ENCODE measurements at places on chromosomes 12 and 14. TPM values are rescaled to one million over a fixed set of nuclear protein-coding genes. Genes with fewer than 3 reads are reported as not detected.
A peak's percentile ranks its signal among the peaks of the same experiment; 100 is the strongest.

GRCh38 chr12:122807651-122808050 lies 27.6 kb upstream of the HIP1R start:
- DNase-seq = no peak

GRCh38 chr12:4975574-4975973 lies 65.9 kb downstream of the KCNA1 start:
- no peak for DNase-seq

DNA sequence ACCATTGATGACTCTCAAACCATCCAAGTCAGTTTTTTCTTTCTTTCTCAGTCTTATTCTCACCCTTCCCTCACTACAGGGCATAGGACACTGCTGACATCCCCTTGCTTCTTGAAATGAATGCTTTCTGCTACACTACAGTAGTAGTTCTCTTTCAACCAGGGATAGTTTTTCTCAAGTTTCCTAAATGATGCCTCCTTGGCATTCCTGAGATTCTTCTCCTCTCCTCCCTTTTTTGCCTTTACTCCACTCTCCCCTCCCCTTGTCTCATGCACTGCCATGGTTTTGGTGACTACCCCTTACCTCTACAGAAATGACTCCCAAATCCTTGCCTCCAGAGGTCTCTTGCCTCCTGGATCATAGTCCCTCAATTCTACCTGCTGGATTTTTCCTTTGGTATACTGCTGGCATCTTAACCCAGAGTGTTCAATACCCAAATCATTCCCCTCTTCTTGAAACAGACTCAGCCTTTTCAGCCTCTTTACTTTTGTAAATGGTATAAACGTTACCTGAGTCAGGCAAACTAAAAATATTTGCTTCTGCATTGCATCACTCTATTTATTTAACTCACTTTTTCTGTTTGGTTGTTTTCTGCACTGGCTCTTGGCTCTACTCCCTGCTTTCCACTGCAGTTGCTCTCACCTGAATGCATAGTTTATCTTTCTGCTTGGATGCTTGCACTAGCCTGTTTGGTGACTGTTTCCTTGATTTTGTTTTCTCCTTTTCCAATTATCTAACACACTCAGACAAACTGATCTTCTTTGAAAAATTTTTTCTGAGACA lies 211.6 kb upstream of the IGF1 start:
- no peak for DNase-seq

- DNase-seq = peak; percentile 38
Measured at GRCh38 chr12:105330931-105331804, 677 bp downstream of the C12orf75 start.

DNA sequence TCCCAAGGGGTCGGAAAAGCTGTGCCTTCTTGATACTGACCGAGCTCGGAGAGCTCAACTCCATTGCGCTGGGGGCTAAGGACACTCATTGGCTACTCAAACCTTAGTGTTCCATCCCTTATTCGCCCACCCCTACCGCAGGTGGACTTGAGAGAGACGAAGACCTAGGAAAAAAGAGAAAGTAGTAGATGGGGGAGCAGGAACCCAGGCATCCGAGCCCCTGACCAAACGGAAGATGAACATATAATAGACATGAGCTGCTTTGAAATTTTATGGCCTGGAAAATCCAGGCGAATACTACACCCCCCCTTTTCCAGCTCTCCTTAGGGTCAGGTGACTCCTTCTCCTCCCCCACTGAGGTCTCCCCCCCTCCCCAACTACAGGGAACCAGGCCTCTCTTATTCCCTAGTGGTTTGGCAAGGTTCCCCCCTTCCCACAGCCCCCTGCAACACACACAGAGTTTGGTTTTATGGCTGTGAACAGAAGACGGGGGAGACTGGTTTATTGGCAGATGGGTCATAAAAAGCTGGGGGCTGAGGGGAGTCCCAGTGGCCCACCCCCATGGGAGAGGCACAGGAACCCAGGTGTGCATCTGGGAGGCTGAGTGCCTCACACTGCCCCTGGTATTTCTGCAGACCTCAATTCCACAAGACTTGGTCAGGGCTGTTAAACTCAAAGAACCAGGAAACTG lies 1.6 kb downstream of the GDF11 start:
- DNase-seq = no peak

DNA sequence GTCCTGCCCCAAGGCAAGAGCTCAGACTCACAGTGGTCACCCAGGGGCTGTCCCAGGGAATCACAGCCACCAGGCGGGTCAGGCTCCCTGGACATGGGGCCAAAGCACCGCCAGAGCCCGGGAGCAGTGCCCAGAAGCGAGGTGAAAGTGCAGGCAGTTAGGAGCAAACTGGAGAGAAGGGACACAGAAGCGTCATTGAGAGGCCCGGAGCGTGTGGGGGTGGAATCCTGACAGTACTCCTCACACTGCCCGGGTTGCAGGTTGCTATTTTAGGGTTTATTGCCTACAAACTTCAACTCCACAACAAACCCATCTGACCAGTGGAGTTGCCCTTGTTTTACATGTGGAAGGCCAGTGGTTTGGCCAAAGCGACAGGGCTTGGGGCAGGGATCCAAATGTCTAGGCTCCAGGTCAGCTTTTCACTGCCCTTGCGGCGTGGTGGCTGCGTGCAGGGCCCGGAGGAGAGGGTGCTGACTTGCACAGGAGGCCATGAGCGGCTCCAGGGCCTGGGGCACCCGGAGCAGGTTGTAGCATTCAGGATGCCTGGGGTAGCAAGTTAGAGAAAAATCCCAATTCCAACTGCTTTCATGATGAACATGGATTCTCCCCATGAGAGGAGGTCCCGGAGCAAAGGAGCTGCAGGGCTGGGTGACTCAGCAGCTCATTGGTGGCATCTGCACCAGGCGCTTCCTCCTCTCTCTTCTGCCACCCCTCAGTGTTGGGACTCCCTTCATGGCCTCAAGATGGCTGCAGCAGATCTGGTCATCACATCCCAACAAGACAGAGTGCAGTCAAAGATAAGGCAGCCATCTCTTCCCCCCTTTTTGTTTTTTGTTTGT lies 112.3 kb upstream of the NCOR2 start:
- DNase-seq = peak; percentile 83

DNA sequence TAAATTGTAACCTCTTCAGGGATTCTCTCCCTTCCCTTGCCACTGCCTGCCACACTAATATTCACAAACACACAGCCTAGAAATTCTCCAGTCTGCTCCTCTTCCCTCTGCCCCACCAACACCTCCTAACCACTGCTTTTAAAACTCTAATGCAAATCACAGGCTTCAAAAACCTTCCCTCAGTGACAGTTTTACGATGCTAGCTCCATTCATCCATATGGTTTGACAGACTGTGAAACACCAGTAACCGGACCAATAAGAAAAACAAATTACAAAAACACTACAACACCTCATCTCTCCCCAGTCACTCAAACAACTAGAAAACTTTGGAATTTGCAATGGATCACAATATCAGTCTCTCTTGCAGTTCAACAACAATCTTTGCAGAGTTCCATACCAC lies 5.7 kb downstream of the DPF3 start:
- no peak for DNase-seq

DNA sequence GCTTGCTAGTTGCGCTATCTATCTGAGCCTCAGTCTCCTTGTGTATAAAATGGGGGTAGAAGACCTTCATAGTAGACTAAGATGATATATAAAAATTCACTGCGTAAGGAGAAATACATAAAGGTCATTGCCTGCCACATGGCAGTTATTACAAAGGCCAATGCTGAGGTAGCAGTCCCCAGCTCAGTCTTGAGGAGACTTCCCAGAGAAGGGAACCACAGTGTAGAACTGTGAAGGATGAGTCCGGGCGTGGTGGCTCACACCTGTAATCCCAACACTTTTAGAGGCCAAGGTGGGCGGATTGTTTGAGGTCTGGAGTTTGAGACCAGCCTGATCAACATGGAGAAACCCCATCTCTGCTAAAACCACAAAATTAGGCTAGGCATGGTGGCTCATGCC lies 17.1 kb upstream of the SP7 start:
- DNase-seq = no peak

DNA sequence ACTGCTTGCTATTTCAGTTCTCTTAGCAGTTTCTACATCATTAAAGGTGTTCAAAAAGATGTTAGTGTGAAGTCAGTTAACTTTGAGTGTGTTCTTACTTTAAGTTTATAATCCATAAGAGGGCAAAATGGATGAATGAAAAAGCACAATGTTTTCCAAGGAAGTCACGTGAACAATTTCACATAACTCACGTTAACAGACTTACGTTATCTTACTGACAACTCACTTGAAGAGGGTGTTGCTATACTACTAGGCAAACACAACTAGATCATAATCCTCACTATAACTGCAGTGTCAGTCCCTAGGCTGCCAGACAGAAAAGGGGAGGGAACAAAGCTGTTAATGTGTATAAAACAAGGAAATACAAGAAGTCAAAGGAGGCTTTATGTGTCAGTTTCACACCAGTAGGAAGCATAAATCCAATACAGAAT lies 6.4 kb downstream of the SLC2A13 start:
- no peak for DNase-seq

DNA sequence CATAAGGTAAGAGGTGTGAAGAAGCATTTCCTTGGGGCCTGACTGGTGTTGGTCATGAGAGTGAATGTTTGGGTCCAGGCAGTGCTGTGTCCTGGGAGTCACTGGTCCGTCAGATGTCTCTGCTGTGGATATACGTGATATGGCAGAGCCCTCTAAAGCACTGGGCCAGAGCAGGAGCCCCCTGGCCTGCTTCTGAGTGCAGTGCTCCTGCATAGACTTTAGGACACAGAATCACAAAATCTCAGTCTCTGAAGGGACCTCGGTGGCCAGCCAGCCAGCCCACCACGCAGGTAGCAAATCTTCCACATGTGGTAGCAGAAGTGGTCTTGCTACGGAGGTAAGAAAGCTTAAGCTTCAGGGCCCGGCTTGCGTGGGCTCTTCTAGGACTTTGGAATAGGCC lies 18.5 kb upstream of the AQP2 start:
- no peak for DNase-seq

DNA sequence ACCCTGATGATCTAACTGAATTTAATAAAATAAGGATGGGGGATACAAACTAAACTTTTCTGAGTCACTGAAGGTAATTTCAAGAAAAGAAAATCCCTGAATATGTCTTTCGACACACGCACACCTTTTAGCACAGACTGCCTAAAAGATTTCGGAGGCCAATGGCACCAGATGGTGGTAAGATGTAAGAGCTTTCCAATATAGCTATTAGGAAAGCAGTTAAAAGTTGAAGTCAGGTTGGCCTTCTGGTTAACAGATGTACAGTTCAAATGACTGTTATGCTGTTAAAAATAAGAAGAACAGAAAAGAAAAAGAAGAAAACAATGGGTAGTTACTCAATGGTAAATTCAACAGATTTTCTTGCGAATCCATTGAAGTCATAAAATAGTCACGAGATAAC lies 80.7 kb upstream of the KRR1 start:
- DNase-seq = no peak

DNA sequence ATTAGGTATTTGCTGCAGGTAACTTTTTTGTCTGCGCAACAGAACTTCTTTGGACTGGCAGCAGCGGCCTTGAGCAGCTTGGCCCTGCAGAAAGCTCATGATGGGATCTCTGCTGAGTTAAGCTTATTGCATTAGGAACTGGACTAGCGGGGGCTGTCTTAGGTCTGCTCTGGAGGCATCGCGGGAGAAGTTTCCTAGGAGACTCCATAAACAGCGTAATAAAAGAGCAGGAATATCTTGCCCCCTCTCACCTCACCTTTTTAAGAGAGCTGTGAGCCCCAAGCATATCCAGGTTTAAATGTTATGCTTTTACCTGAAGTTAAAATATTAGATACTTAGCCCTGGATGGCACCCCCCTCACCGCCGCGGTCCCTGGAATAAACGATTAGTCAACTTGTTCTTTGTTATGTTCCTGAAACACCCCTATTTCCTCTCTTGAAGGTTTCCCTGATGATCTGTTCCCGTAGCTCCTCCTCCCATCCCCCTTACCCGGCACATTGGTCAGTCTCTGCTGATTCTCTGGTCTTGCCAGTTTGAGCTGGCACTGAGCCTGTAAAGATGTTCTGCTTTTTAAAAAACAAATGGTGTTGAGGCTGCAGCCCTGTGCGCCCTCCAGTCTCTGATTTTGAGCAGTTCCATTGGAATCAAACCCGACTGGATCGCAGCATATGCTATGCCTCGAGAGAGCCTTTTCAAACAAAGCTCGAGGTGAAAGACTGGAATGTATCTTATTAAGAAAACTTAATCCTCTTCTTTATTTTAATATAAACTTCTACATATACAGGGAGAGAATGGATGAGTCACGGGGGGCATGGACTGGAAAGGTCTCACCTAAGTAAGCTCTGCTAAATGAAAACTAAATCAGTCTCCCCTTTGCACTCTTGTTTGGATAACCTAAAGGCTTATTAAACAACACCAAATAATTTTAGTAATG lies 1.9 kb downstream of the MLXIP start:
- peak; percentile 67 for DNase-seq

- no peak for DNase-seq
Measured at GRCh38 chr14:76697246-76697905, 63.9 kb upstream of the VASH1 start.

GRCh38 chr12:132131952-132132351 lies 12.2 kb downstream of the DDX51 start:
- no peak for DNase-seq

GRCh38 chr12:95014554-95014953 lies 11.1 kb upstream of the NDUFA12 start:
- DNase-seq = no peak

- no peak for DNase-seq
Measured at GRCh38 chr14:75417674-75418073, 10.1 kb upstream of the JDP2 start.

- no peak for DNase-seq
Measured at GRCh38 chr12:105860561-105861207, 278.1 kb downstream of the NUAK1 start.

DNA sequence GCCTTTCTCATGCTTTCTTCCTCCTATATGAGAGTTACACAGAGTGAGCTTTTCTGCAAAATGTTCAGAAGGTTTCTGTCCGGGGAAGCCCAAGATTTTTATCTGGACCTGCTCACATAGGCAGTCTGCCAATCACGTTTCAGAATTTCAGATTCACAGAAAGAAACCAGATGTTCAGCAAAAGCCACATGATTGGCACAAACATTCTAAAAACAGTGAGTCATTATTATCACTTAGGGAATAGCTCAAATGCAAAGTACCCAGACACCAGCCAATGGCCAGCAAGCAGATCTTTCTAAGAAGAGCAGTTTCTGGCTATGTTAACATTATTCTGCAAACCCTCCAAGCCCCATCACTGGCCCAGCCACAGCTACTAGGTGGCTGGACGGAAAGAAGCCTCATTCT lies 1558.5 kb upstream of the TMEM132C start:
- no peak for DNase-seq

NGB gene
- total RNA-seq = not detected

IKZF4 gene
- total RNA-seq = 7.0 TPM

STON2 gene
- 12.0 TPM for total RNA-seq

FGD6 gene
- total RNA-seq = 22.7 TPM

NRIP2 gene
- total RNA-seq = 2.0 TPM

TAS2R14 gene
- total RNA-seq = 0.75 TPM

Data from Right ventricle myocardium superior (tissue), 1 donor.